Epithelial cell of prostate (primary cell): ENCODE measurements at places on chromosomes 7 and 10.

DNA sequence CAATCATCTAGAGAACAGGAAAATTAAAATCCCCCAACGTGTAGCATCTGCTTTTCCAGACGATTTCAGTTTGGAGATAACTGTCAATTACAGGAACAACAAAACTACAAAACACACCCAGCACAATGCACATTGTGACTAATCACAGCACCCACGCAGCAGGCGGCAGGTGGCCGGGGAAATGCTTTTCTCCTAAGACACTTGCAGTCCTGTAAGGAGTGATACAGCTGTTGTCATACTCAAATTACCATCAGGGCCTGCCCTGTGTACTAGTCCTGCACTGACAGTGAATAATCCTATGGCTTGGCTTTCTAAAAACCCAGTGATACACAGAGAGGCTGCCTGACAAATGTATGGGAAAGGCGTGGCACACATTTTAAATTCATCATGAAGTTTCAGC lies 37.8 kb downstream of the COBL start:
- no peak for DNase-seq

DNA sequence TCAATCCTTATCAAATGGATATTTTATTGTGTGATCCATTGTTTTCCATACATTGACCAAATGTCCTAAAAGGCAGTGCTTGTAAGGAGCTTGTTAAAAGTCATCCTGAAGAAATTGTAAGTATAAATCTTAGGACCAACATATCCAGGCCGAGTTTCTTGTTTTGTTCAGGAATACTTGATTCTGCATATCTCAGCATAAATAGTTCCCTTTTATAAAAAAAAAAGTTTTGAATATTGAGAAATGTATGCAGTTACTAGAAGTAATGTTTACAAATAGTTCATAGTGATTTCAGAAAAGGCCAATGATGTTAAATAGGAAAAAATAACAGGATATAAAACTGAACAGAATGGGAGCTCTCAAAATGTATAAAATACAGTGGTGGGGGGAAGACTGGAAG lies 6.6 kb downstream of the GRID1 start:
- no peak for DNase-seq

DNA sequence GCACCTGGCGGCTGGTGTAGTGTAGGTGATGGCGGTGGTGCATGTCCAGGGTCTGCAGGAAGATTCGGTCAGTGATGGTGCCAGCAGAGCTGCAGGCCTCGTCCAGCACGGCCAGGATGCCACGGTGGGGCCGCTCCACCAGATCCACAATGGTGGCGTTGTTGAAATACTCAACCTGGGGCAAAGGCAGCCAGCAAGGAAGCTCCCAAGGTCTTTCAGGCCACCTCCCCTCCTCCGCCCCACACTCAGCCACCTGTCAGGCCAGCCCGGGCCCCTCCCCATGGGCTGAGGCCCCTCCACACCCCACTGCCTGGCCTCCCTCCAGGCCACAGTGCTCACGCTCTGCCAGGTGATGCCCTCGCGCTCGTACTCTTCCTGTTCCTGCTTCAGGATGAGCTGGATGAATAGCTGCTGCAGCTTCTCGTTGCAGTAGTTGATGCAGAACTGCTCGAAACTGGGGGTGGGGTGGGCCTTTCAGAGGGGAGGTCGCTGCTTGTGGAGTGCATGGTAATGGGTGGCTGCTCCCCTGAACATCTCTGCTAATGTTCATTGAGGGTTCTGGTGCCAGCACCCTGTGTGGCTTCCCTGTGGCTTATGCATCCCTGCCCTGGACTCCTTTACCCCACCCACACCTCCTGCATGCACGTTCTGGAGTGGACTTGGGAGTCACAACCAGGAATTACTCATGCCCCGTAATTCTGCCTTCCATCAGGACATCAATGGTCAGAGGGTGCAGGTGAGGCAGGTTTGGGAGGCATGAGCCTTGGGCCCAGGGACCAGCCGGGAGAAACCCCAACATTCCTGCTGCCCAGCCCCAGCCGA lies 8.9 kb downstream of the MYO1G start:
- DNase-seq, result no peak

DNA sequence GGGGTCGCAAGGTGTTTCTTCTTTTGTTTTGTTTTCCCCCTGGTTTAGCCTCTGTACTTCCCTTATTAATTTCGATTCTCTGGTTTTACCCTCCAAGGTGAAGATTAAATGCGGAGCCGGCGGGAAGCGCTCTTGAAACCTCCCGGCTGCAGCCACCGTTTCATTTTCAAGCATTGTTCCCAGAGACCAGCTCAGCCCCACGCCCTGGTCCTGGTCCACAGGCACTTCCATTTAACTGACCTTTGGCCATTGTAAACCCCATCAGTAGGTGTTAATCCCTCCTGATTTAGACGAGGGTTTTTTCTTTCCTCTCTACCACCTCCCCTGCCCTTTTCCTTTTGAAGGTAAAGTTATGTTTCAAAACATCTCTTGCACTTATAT lies 39.2 kb upstream of the ENO4 start:
- DNase-seq, result no peak

GRCh38 chr7:115260381-115260780 lies 338.5 kb downstream of the MDFIC start:
- DNase-seq, result no peak

- DNase-seq, result no peak
These were observed 131.7 kb downstream of the SEMA3D start for GRCh38 chr7:85055196-85055595.

- no peak for DNase-seq
These were observed 35.1 kb upstream of the DNAH11 start for GRCh38 chr7:21507627-21508343.

DNA sequence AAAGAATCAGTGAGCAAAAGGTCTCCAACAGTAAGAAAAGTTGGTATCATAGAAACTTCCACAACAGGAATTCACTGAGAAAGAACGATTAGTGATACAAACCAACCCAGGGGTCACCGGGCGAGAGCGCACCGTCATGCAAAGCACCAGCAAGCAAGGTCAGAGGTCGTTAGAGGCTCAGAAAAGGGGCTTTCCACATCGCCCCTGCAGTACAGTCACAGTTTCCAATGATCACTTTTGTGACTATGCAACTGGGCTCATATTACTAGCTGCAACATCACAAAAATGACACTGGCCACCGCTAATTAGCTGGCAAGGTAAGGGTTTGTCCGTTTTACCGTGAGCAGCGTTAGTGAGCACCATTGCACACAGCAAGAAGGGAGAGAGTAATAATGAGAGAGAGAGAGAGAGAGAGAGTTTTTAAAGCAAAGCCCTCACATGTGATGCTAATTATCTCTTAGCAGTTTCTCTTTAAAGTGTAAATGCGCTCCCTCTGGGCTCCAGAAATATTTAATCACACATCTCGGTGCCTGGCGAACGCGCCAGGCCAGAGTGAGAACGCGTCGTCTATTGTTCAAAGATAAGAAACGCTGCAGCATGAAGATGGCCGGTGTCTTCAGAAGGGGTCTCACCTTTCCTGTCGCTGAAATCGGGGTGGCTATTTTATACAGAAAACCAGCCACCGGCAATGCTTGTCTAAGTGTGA lies 237.5 kb downstream of the DNAJB6 start:
- no peak for DNase-seq

- DNase-seq, result no peak
These were observed 83.4 kb downstream of the PALS2 start for GRCh38 chr7:24656608-24657007.

GRCh38 chr10:52383088-52383487 lies 69.0 kb downstream of the DKK1 start:
- DNase-seq, result no peak

DNA sequence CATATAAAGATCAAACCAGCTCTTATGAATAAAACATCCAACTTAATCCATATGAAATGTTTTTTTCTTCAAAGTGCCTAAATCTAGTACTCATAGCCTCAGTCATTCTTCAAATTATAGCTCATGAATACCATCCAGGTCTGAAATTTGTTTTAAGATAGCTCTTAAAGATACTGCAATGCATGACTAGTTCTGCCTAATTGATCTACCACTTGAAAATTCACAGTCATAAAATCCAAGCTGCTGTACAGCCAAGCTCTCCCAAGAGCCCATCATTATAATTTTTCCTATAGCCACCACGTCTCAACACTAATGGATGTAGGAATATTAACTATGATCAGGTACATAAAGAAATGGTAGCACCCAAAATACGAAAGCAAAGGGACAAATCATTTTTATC lies 87.9 kb upstream of the RNF148 start:
- no peak for DNase-seq

DNA sequence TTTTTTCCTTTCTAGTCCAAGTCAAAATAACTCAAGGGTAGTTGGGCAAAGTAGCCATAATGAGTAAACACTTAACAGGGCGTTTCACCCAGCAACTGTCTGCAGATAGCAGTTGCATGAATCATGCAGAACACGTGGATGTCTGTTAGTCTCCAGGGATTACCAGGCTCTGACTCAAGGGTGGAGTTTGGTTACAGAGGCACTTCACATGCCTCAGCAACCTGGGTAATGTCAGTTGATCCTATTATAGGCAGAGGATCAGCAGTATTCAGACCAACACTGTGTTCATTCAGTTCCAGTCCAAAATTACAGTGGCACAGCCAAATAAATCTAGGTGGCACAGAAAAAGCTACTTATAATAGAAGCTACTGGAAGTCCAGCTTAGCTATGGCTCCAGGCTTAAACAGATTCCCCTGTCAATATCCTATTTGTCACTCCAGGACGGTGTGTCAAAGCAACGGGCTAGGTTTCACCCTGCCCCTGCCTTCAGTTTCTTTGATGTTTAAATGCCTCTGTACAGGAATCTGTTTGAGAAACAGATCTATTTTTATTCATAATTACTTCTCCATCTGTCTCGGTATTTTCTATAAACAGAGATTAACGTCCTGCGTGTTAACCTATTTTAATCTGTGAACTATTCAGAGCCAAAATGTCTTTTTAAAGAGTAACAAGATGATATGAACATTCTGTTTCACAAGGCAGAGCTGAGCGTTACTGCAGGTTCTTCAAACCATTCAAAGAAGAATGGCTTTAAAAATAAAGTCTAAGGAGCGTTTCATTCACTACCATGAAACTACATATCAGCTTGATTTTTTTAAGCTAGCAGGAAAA lies 162.6 kb upstream of the AKR1E2 start:
- peak; percentile 99 for DNase-seq

- DNase-seq, result no peak
These were observed 259.3 kb downstream of the TRIL start for GRCh38 chr7:28698840-28699239.

- no peak for DNase-seq
These were observed 236.4 kb upstream of the GRM3 start for GRCh38 chr7:86407291-86407690.

GRCh38 chr10:132528064-132528691 lies 9.4 kb upstream of the INPP5A start:
- no peak for DNase-seq

GRCh38 chr7:56092789-56093531 lies at the start of gene PHKG1:
Gene PHKG1, minus strand, starts transcription at chr7:56092952. Its CDS starts 4,011 bp downstream, at chr7:56088941.
- no peak for DNase-seq

DNA sequence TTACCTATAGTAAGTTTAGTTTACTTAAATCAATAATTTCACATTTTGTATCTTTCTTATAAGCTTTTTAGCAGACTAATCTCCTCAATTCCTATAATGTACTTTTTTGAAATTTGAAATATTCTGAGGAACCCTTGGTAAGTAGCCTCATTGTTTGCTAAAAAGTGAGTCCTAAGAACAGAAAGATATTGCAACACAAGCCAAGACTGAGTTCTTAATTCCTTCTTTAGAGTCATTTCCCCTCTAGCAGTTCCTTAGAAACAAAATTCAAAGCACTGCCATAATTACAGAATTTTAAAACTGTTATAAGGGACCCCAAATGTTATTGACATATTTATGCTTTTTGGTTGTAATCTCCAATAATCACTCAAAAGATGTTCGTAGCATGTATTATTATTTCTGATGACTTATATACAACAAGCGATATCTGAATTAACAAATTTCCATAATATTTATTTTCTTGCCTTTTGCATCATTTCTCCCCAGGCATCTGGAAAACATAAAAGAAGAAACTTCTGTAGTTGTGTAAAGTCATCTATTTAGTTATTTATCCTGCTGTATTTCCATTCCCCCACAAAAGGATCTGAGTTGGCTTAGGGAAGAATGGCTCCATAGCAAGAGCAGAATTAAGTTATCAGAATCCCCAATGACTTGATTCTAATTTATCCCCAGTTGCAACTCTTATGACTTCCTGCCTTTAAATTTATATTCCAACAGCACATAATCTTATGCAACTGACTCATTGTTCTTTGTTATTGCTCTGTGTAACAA lies 67.8 kb downstream of the TMEM26 start:
- DNase-seq, result no peak

- peak; percentile 89 for DNase-seq
These were observed 75.3 kb downstream of the ZNF92 start for GRCh38 chr7:65448816-65449504.

DNA sequence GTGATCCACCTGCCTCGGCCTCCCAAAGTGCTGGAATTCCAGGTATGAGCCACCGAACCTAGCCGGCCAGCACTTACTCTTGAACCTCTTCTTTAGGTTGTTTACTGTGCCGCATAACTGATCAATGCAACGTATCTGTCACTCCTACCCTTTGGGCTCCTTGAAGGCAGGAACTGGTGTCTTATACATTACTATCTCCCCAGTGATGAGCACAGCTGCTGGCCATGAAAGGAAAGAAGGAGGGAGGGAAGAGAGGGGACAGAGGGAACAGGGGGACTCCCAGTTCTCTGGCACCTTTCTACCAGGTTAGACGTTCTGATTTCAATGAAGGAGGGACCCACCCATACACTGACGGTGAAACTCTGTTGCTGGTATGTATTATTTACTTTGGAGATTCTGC lies 111.8 kb upstream of the NANOS1 start:
- DNase-seq, result no peak

DNA sequence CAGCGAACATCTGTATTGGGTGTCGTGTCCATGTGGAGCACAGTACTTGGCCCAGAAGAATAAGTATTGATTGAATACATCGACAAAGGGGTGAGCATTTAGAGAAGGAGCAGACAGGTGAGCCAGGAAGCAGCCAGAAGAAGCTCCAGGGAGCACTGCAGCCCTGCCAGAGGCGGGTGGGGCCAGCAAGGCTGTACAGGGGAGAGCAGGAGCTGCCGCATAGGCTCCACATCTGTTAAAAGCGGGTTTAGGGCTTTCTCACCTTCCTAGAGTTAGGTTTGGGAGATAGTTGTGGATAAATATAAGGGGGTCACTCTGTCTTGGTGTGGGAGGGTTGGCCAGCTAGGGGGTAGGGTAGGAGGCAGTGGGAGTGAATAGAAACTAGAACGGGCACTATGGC lies 1.3 kb upstream of the CPA1 start:
- no peak for DNase-seq

DNA sequence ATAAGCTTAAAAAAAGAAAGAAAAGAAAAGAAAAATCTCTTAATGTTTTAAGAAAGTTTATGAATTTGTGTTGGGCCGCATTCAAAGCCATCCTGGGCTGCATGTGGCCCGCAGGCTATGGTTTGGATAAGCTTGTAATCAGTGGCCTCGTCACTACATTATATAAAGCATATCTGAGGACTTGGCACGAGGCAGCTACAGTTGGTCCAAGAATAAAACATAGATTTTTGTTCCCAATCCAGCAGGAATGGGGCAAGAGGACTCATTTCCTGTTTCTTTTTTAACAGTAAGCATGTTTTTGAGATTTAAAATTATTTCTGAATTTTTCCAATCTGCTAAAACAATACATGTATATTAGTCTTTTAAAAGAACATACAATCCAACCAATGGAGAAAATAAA lies 28.6 kb downstream of the MCM10 start:
- no peak for DNase-seq
